CD4-positive, CD25-positive, alpha-beta regulatory T cell (primary cell): ENCODE measurements at places on chromosomes 11 and 22.

DNA sequence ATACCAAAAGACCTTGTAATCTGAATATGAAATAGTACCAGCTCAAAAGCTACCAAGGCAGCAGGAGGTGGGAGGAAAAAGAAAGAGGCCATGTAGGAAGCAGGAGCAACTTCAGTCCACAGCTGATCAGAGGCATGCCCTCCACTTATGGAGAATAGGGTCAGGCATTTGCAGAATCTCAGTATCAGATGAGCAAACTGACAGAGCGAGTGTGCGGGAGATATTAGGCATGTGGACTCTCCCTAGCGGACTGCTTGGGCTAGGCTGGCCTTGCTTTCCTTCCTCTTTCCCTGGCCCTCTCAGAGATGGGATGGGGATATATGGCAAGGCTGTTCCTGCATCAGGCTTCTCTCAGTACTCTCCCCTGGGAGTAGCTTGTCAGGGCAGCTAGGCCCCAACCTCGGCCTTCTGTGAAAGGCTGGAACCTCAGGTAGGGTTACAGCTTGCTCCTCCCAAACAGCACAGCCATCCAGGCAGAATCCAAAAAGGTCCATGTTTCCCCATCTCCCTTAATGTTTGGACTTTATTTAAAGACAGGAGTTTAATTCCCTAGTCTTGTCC, 37.0 kb downstream of the ETS1 start:
- H3K36me3 ChIP-seq, result no peaks in the 10 kb centered on the region
- H3K4me1 ChIP-seq, result peaks cover 73% of the 10 kb centered on the region
- H3K4me3 ChIP-seq, result peak overlapping the region; percentile 34
- no peaks in the 10 kb centered on the region for H3K27me3 ChIP-seq

GRCh38 chr11:67273260-67273990, 7.2 kb downstream of the GRK2 start:
- H3K27me3 ChIP-seq, result no peaks in the 10 kb centered on the region
- peak overlapping the region; percentile 80 for H3K27ac ChIP-seq
- DNase-seq, result no peak
- peak overlapping the region; percentile 91 for H3K4me3 ChIP-seq
- peaks cover 100% of the 10 kb centered on the region for H3K4me1 ChIP-seq
- peaks cover 14% of the 10 kb centered on the region for H3K36me3 ChIP-seq

- H3K4me1 ChIP-seq, result no peaks in the 10 kb centered on the region
- DNase-seq, result no peak
- peaks cover 5% of the 10 kb centered on the region for H3K27me3 ChIP-seq
- H3K4me3 ChIP-seq, result no peak overlapping the region
- H3K36me3 ChIP-seq, result no peaks in the 10 kb centered on the region
These were observed 8.6 kb upstream of the EIF3M start for GRCh38 chr11:32575070-32575469.

GRCh38 chr11:1128311-1129142, 29.2 kb upstream of the MUC5AC start:
- no peaks in the 10 kb centered on the region for H3K4me1 ChIP-seq
- no peak for DNase-seq
- H3K4me3 ChIP-seq, result no peak overlapping the region
- no peaks in the 10 kb centered on the region for H3K27me3 ChIP-seq
- no peaks in the 10 kb centered on the region for H3K36me3 ChIP-seq

- no peaks in the 10 kb centered on the region for H3K4me1 ChIP-seq
- no peaks in the 10 kb centered on the region for H3K27me3 ChIP-seq
These were observed 110.9 kb upstream of the PITPNB start for GRCh38 chr22:28029956-28030355.

- H3K27me3 ChIP-seq, result no peaks in the 10 kb centered on the region
- H3K4me1 ChIP-seq, result no peaks in the 10 kb centered on the region
- H3K4me3 ChIP-seq, result no peak overlapping the region
- peaks cover 49% of the 10 kb centered on the region for H3K36me3 ChIP-seq
- no peak for DNase-seq
These were observed 18.9 kb downstream of the TANGO2 start for GRCh38 chr22:20039683-20040325.

- H3K4me3 ChIP-seq, result no peak overlapping the region
- H3K27ac ChIP-seq, result no peak overlapping the region
- peaks cover 14% of the 10 kb centered on the region for H3K4me1 ChIP-seq
- H3K36me3 ChIP-seq, result no peaks in the 10 kb centered on the region
- DNase-seq, result no peak
These were observed 5.9 kb downstream of the DBX1 start for GRCh38 chr11:20154381-20154780.

DNA sequence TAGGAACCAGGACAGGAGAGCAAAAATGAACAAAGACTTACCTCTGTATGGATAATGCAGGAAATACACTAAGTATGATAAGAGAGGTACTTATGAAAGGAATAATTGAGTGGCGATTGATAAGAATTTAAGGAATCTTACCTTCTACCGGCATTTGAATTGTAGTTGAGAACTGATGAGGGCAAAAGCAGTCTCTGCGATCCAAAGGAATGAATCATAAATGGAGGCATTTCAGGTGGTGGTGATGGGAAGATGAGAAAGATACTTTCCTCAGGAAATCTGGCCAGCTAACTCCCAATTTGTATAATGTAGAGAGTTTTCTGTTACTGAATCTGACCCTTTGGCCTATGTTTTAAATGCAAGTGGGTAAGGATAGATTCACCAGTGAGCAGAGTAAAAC, 71.9 kb upstream of the C11orf87 start:
- H3K27me3 ChIP-seq, result no peaks in the 10 kb centered on the region
- H3K27ac ChIP-seq, result no peak overlapping the region
- no peak overlapping the region for H3K4me3 ChIP-seq

DNA sequence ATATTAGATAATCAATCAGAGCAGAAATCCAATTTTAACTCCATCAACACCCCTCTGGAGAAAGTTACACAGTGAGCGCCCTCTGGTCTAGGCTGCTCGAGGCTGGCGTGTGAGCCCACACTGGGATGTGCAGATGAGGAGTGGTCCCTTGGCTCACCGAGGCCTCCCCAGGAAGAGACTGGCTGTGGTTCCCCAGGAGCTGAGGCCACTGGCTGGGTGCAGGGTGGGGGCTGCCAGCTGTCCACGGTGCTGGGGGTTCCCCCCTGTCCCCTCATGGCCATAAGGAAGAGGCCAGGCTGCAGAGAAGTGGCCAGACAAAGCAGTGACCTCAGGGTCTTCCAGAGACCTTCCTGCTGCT, 750.7 kb downstream of the BRD1 start:
- no peak overlapping the region for H3K4me3 ChIP-seq
- no peaks in the 10 kb centered on the region for H3K27me3 ChIP-seq
- no peaks in the 10 kb centered on the region for H3K4me1 ChIP-seq
- no peak overlapping the region for H3K27ac ChIP-seq
- no peaks in the 10 kb centered on the region for H3K36me3 ChIP-seq

DNA sequence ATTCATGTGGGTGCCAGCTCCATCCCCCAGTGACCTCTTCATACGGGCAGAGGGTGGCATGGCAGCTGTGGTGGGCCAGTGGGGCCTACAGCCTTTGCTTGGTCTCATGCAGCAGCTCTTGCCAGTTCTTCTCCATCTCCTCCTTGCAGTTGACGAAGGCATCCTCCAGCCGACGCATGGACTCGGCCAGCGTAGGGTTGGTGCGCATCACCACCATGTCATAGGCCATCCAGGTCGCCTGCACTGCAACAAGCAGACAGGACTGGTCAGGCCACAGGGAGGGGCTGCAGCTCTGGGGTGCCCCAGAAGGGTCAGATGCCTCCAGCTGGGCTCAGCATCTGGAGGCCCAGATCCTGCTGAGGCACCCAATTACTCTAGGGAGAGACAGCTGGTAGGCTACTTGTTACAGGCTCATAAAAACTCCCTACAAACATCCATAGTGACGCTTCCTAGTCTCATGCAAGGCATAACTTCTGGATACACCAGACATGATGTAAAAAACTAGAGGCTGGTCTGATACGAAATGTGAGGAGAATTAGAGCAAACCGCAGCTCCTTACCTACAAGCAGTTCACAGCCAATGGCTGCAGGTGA, 5.6 kb downstream of the KLHDC7B start:
- no peaks in the 10 kb centered on the region for H3K36me3 ChIP-seq
- no peaks in the 10 kb centered on the region for H3K27me3 ChIP-seq
- peaks cover 28% of the 10 kb centered on the region for H3K4me1 ChIP-seq

GRCh38 chr22:43880541-43880991, 11.2 kb downstream of the PNPLA5 start:
- no peak overlapping the region for H3K4me3 ChIP-seq
- no peak for DNase-seq
- no peaks in the 10 kb centered on the region for H3K4me1 ChIP-seq
- H3K27me3 ChIP-seq, result no peaks in the 10 kb centered on the region
- no peak overlapping the region for H3K27ac ChIP-seq

GRCh38 chr11:125084761-125085231, 21.7 kb downstream of the SLC37A2 start:
- H3K4me3 ChIP-seq, result no peak overlapping the region
- no peaks in the 10 kb centered on the region for H3K36me3 ChIP-seq
- no peak for DNase-seq
- no peaks in the 10 kb centered on the region for H3K4me1 ChIP-seq
- no peaks in the 10 kb centered on the region for H3K27me3 ChIP-seq

- no peaks in the 10 kb centered on the region for H3K36me3 ChIP-seq
- no peak overlapping the region for H3K27ac ChIP-seq
These were observed 186.1 kb downstream of the DSCAML1 start for GRCh38 chr11:117610901-117611300.

DNA sequence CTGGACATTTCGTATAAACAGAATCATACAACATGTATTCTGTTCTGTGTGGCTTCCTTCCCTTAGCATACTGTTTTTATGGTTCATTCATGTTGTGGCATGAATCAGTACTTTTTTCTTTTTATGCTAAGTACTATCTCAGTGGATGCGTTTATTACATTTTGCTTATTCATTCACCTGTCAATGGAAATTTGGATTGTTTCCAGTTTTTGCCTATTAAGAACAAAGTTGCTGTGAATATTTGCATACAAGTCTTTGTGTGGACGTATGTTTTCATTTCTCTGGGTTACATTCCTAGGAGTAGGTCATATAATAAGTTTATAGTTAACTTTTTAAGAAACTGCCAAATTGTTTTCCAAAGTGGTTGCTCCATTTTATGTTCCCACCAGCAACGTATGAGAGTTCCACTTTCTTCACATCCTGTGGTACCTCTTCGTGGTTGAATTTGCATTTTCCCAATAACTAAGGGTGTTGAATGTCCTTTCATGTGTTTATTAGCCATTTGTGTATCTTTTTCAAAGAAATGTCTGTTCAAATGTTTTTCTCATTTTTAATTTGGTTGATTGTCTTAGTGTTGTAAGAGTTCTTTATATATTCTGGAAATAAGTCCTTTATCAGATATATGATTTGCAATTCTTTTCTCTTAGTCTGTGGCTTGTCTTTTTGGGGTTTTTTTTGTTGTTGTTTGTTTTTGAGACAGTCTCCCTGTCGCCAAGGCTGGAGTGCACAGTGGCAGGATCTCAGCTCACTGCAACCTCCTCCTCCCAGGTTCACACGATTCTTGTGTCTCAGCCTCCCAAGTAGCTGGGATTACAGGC, 46.0 kb upstream of the MICAL2 start:
- H3K4me1 ChIP-seq, result no peaks in the 10 kb centered on the region
- no peaks in the 10 kb centered on the region for H3K36me3 ChIP-seq
- DNase-seq, result no peak

DNA sequence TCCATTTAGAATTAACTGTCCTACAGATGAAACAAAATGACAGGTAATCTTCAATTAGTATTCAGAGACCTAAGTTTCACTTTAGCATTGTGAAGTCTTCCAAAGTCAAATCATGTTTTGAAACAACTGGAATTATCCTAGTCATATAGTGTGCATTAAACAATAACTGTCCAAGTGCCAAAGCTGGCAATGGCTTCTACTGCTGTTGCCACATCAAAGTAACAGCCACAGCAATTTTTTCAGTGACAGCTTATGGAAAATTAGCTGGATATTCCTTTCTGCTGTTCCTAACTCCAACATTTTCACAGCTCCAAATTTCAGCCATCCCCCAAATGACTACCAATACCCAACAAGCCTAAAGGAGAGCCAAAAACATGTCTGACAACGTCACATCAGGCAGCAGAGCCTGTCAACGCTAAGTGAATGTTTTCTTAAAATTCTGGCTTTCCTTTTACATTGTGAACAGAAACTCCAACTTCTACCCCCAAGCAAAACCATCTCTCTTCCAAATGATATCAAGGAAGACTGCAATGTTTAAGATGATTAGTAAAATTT, 45.3 kb upstream of the CCDC34 start:
- no peaks in the 10 kb centered on the region for H3K4me1 ChIP-seq
- no peak overlapping the region for H3K4me3 ChIP-seq
- no peaks in the 10 kb centered on the region for H3K36me3 ChIP-seq

DNA sequence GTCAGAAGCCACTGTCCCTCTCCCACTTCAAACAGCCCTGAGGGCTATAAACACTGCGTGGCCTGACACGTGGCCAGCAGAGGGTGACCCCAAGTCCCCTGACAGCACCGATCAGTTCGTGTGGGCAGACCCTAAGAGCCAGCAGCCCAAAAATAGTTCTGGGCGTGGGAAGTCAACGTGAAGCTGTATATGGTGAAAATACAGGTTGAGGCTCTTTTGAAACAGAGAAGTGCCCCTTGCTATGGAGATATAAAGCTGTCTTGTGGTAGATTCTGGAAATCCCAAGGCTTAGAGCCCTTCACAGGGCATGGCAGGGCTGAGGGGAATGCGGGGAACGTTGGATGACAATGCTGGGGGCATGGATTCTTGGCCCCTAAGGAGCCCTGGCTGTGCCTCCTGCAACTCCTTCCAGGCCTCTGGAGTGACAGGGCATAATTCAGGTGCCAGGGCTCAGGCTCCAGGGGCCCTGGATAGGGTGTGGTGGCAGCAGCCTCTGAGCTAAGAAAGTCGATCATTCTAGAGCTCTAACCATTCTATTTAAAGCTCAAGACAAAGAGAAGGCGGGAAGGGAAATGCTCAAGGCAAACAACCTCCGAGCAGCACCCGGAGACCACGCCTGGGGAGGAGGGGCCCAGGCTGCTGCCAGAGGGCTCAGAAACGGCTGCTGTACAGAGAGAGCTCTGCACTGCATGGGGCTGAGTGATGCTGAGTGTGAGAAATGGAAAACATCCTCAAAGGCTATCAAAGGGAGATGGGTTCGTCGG, 60.4 kb upstream of the CD5 start:
- H3K27me3 ChIP-seq, result no peaks in the 10 kb centered on the region
- peak; percentile 90 for DNase-seq
- H3K36me3 ChIP-seq, result no peaks in the 10 kb centered on the region
- peaks cover 42% of the 10 kb centered on the region for H3K4me1 ChIP-seq

- H3K36me3 ChIP-seq, result no peaks in the 10 kb centered on the region
- H3K27ac ChIP-seq, result peak overlapping the region; percentile 25
- peaks cover 6% of the 10 kb centered on the region for H3K4me1 ChIP-seq
- no peaks in the 10 kb centered on the region for H3K27me3 ChIP-seq
- no peak for DNase-seq
- H3K4me3 ChIP-seq, result peak overlapping the region; percentile 13
These were observed 133.5 kb downstream of the CD44 start for GRCh38 chr11:35272391-35272902.

GRCh38 chr11:128752379-128752778, 58.5 kb downstream of the FLI1 start:
- H3K4me1 ChIP-seq, result peaks cover 40% of the 10 kb centered on the region
- H3K4me3 ChIP-seq, result no peak overlapping the region
- no peak overlapping the region for H3K27ac ChIP-seq
- H3K27me3 ChIP-seq, result no peaks in the 10 kb centered on the region
